T-helper 17 cell (primary cell): ENCODE measurements at places on chromosomes 1 and 21.

DNA sequence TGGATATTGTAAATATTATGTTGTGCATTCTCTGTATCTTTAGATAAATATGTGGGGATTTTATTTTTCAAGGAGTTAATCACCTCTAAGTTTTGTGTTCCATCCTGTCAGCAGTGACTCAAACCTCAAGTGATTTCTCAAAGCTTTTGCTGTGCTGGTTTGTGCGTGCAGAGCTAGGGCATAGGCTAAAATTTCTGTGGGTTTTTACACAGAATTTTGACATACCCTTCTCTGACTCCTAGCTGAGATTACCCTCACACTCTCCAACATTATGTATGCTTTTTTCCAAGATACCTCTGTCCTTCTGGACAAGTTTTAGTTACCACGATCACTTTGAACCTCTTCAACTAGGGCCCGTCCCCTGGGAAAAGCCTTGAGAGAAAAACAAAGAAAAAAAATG lies 384.9 kb downstream of the NCAM2 start:
- no peaks in the 10 kb centered on the region for H3K4me1 ChIP-seq
- DNase-seq = no peak
- no peaks in the 10 kb centered on the region for H3K36me3 ChIP-seq
- no peak overlapping the region for H3K4me3 ChIP-seq

- DNase-seq = no peak
- H3K4me3 ChIP-seq = no peak overlapping the region
- peaks cover 32% of the 10 kb centered on the region for H3K4me1 ChIP-seq
- H3K36me3 ChIP-seq = peaks cover 6% of the 10 kb centered on the region
- no peak overlapping the region for H3K27ac ChIP-seq
- H3K27me3 ChIP-seq = no peaks in the 10 kb centered on the region
These were observed 28.8 kb downstream of the COP1 start for GRCh38 chr1:176178316-176178715.

DNA sequence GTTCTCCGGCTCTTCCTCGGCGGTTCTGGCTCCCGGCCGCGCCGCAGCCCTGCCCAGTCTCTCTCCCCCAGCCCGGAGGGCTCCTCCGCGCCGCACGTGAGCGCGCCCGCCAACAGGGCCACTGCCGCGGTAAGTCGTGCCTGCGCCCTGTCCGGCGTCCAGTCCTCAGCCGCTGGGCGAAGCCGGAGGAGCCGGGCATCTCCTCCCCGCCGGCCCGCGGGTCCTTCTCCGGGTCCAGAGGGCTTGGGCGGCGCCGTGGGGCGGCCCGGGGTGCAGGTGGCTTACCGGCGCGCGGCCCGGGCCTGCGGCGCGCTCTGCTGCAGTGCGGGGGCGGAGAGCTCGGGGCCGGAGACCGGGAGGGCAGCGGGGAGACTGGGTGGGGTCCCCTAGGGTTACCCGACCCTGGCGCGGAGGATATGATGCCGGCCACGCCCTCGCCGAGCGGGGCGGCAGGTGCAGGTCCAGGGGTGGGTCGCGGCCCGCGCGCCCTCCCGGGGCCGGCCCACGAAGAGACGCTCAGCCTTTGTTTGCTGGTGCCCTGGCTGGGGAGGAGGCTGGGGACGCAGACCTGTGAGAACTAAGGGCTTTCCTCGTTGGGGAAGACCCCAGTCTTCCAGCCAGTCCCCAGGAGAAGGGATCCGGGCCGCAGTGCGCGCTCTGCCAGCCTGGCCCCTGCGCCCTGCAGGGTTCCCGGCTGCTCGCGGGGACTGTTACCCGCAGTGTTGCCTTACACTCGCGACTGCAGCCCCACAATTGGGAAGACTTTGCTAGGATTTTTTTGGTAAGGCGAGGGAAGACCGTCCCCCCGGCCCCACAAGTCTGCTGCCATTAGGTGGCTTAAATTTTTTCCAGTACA lies at the start of gene DOP1B:
DOP1B (plus strand) TSS at position 10 of the 856 bp plus-strand sequence. CDS start 7,910 bp downstream, outside the sequence.
- peaks cover 3% of the 10 kb centered on the region for H3K36me3 ChIP-seq
- no peaks in the 10 kb centered on the region for H3K27me3 ChIP-seq
- H3K4me1 ChIP-seq = peaks cover 33% of the 10 kb centered on the region
- H3K27ac ChIP-seq = peak within 1 kb of the TSS; percentile 86
- DNase-seq = peak; percentile 33

DNA sequence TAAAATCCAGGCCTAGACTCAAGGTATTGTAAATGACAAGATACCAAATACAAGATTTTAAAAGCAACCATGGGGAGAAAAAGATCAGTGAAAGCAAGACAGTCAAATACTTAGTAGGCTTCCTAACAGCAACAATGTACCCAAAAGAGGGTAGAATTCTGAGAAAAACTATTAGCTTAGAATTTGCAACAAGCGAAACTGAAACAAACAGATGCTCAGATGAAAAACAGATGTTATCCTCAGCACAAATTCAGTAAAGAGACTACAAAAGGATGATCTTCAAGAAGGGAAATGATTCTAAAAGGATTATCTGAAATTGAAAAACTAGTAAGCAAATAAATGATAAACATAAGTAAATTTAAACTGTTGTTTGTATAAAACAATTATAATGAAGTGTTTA lies 40.0 kb downstream of the PDC start:
- H3K27ac ChIP-seq = peak overlapping the region; percentile 93
- DNase-seq = no peak
- H3K36me3 ChIP-seq = peaks cover 3% of the 10 kb centered on the region
- peaks cover 7% of the 10 kb centered on the region for H3K4me1 ChIP-seq
- no peaks in the 10 kb centered on the region for H3K27me3 ChIP-seq
- no peak overlapping the region for H3K4me3 ChIP-seq

DNA sequence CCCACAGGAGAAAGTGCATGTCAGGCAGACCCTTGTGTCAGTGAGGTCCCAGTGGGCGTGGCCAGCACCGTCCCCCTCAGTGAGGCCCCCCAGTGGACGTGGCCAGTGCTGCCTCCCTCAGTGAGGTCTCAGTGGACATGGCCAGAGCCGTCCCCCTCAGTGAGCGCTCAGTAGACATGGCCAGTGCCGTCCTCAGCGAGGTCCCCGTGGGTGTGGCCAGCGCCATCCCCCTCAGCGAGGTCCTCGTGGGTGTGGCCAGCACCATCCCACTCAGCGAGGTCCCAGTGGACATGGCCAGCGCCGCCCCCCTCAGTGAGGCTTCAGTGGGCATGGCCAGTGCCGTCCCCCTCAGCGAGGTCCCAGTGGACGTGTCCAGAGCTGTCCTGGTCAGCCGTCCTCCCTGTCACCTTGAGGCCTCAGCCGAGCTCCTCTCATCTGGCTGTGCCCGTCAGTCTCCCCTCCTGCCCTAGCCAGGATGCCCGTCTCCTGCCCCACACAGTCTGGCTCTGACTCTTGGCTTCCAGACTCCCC lies 35.5 kb downstream of the PDE9A start:
- no peak overlapping the region for H3K27ac ChIP-seq
- H3K4me1 ChIP-seq = peaks cover 7% of the 10 kb centered on the region
- DNase-seq = no peak
- H3K4me3 ChIP-seq = no peak overlapping the region
- H3K27me3 ChIP-seq = no peaks in the 10 kb centered on the region

DNA sequence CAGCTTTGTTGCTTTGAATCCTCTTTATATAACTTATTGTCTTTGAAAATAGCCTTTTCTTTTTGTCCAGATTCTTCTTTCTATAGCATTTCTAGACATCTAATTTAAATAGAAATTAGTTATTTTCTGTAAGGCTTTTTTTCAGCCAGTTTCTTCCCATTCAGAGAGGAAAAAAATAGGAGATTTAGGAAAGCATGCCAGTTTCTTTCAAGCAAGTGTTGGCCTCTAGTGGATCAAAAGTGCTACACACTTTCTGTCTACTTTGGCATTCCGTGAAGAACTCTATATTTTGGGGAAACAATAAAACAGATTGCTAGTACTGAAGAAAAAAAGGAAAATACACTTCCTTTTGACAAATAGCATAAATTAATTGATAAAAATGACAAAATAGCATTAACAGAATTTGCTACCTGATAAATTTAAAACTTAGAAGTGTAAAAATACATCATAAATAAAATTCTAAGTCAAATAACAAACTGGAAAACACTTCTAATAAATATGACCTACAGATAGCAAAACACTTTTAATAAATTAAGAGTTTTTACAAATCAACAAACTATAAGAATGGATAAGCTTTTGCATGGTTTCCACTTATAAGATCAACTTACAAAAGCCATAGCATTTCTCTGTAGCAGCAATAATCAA lies 13.1 kb upstream of the EXO1 start:
- no peak overlapping the region for H3K27ac ChIP-seq
- no peak for DNase-seq
- no peak overlapping the region for H3K4me3 ChIP-seq
- peaks cover 2% of the 10 kb centered on the region for H3K4me1 ChIP-seq
- H3K27me3 ChIP-seq = peaks cover 29% of the 10 kb centered on the region
- H3K36me3 ChIP-seq = no peaks in the 10 kb centered on the region

DNA sequence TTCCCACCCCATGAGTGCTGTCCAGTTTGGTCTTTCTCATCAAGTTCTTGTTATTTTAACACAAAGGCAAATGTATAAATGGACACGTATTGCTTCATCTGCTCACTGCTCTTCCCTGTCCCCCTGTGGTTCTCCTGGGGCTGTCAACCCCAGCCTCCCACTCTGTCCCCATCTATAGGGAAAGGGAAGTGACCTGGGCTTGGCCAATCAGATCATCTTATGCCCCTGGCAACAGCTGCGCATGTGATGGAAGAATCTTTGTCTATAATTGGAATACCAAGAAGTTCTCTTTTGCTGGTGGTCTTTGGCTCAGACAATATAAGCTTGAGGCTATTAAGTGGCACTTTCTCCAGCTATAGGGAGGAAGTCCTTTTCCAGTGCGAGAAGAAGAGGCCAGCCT lies 4.7 kb upstream of the CCSAP start:
- H3K4me1 ChIP-seq = peaks cover 11% of the 10 kb centered on the region
- no peaks in the 10 kb centered on the region for H3K36me3 ChIP-seq
- DNase-seq = no peak
- no peak overlapping the region for H3K27ac ChIP-seq
- H3K4me3 ChIP-seq = peak overlapping the region; percentile 19

DNA sequence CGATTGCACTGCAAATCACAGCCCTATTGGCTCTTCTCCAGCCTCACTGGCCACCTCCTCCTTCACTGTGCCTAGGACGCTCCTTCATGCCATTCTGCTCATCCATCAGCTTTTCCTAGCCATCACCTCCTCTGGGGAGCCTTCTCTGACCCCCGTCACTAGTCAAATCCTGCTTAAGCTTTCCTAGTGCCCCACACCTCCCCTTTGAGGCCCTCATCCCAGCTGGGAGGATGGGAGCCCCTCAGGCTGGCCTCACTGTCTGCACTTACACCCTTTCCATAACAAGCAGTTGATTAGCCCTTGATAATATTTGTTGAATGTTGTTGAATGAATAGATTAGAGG lies 50.7 kb downstream of the KLHDC7A start:
- no peak for DNase-seq
- no peak overlapping the region for H3K4me3 ChIP-seq
- peaks cover 9% of the 10 kb centered on the region for H3K36me3 ChIP-seq
- H3K4me1 ChIP-seq = peaks cover 2% of the 10 kb centered on the region
- H3K27me3 ChIP-seq = peaks cover 80% of the 10 kb centered on the region

DNA sequence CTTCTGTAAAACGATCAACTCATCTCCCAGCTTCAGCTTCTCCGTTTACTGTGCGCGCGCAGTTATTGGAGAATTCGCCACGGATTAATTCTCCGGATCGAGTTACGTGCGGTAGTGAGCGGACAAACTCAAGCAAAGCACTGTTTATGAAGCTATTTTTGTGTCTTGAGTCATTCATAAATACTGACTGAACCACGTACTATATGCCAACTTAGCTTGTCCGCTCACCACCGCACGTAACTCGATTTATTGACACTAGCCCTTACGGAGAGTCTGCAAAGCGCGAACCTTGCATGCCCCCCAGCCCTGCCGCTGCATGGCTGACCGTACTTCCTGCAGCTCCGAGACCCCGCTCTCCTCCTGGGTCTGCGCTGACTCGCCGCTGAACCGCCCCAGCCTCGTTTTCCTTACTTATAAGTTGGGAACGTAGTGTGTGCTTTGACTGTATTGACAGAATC lies 773 bp downstream of the CHD1L start:
- H3K27ac ChIP-seq = peak overlapping the region; percentile 89
- H3K36me3 ChIP-seq = peaks cover 9% of the 10 kb centered on the region
- no peak for DNase-seq
- H3K4me3 ChIP-seq = peak overlapping the region; percentile 95
- peaks cover 10% of the 10 kb centered on the region for H3K27me3 ChIP-seq
- peaks cover 34% of the 10 kb centered on the region for H3K4me1 ChIP-seq

- no peak overlapping the region for H3K4me3 ChIP-seq
- H3K27me3 ChIP-seq = peaks cover 41% of the 10 kb centered on the region
- H3K36me3 ChIP-seq = no peaks in the 10 kb centered on the region
- no peak overlapping the region for H3K27ac ChIP-seq
- DNase-seq = no peak
These were observed 85.0 kb upstream of the KCNJ15 start for GRCh38 chr21:38171723-38172344.

GRCh38 chr1:150997126-150997872 lies 9.4 kb downstream of the MINDY1 start:
- H3K4me3 ChIP-seq = no peak overlapping the region
- no peaks in the 10 kb centered on the region for H3K27me3 ChIP-seq
- no peak for DNase-seq
- H3K27ac ChIP-seq = no peak overlapping the region
- H3K36me3 ChIP-seq = peaks cover 8% of the 10 kb centered on the region
- peaks cover 14% of the 10 kb centered on the region for H3K4me1 ChIP-seq

DNA sequence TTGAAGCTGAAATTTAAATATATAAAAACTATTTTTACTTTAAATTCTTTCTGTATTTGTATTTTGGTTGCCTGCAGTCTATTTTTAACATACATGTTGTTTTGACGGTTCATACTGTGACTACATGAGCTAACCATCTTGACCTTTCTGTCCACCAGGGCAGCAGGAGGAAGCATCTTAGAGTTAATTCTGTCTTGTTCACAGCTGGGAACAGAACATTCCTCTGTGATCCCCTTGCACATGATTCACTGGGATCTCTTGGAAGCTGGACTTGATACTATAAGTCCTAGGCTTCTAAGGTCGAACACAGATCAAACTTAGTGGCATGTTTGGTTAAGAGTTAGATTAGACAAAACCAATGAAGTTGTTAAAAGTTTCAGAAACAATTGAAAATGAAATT lies 99.7 kb downstream of the NFIA start:
- peaks cover 8% of the 10 kb centered on the region for H3K27me3 ChIP-seq
- DNase-seq = no peak
- H3K36me3 ChIP-seq = no peaks in the 10 kb centered on the region
- no peak overlapping the region for H3K27ac ChIP-seq
- H3K4me1 ChIP-seq = peaks cover 2% of the 10 kb centered on the region

DNA sequence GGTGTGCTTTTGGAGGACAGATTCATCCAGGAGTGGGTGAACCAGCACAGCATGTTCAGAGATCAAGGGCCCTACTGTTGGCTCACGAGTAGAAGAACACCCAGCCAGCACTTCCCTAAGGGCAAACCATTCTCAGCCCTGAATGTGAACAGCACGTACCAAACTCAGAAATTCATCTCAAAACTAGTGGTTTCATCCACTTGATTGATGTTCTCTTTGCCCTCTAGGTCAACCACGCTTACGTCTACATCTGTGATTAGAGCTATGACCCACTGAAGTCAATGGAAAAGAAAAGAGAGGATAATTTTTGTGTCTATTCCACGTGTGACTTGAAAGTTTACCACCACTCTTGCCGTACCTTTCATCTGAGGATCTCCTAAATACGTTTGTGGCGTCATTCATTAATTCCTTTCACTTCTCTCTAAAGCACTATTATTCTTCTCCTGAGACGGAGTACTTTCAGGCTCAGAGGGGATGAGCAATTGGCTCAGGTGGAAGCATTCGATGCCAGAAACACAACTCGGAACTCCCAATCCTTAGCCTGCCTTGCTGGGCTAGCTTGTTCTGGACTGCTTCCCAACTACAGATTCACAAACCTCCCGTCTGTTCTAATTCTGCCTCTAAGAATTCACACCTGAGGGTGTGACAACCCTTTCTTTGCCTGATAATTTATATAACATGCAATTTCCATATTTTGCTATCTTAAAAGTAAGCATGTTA lies 57.3 kb upstream of the HIVEP3 start:
- H3K36me3 ChIP-seq = peaks cover 4% of the 10 kb centered on the region
- peaks cover 19% of the 10 kb centered on the region for H3K4me1 ChIP-seq
- no peak overlapping the region for H3K27ac ChIP-seq
- H3K27me3 ChIP-seq = no peaks in the 10 kb centered on the region
